ENCODE measurements at places on chromosomes 2 and 18. TPM values are rescaled to one million over a fixed set of nuclear protein-coding genes. Genes with fewer than 3 reads are reported as not detected.

The GMPPA gene
- total RNA-seq = 35.5 TPM

The PARD3B gene
- total RNA-seq = 0.46 TPM

The KLHL29 gene
- total RNA-seq = 2.0 TPM

The KCNF1 gene
- not detected for total RNA-seq

The IL18RAP gene
- 6.8 TPM for total RNA-seq

The C2orf78 gene
- not detected for total RNA-seq

The UGT1A10 gene
- not detected for total RNA-seq

The ALPI gene
- not detected for total RNA-seq

The FAM237A gene
- not detected for total RNA-seq

The SLC23A3 gene
- total RNA-seq = 1.2 TPM

The VPS54 gene
- total RNA-seq = 9.0 TPM

The OR6B2 gene
- not detected for total RNA-seq

The GULP1 gene
- total RNA-seq = not detected

The NCKAP5 gene
- not detected for total RNA-seq
